ENCODE measurements at places on chromosomes 1 and 21.

GRCh38 chr1:158564608-158565007, 5.8 kb downstream of the OR6P1 start:
- DNase-seq: no peak

GRCh38 chr1:23561076-23561812, 1.9 kb upstream of the ID3 start:
- DNase-seq: no peak

GRCh38 chr1:216606047-216606637, 117.1 kb downstream of the ESRRG start:
- no peak for DNase-seq

- peak; percentile 83 for DNase-seq
Observed at GRCh38 chr1:154559466-154560044, 1.1 kb upstream of the UBE2Q1 start.

GRCh38 chr1:160658814-160659193, 12.0 kb upstream of the SLAMF1 start:
- DNase-seq: no peak

Measured in stimulated activated CD4-positive, alpha-beta T cell treated with anti-CD3 and anti-CD28 coated beads, Interleukin-2, amount 100 ng/mL, for 48 hours (primary cell).